ENCODE measurements at places on chromosomes 3 and 15.

DNA sequence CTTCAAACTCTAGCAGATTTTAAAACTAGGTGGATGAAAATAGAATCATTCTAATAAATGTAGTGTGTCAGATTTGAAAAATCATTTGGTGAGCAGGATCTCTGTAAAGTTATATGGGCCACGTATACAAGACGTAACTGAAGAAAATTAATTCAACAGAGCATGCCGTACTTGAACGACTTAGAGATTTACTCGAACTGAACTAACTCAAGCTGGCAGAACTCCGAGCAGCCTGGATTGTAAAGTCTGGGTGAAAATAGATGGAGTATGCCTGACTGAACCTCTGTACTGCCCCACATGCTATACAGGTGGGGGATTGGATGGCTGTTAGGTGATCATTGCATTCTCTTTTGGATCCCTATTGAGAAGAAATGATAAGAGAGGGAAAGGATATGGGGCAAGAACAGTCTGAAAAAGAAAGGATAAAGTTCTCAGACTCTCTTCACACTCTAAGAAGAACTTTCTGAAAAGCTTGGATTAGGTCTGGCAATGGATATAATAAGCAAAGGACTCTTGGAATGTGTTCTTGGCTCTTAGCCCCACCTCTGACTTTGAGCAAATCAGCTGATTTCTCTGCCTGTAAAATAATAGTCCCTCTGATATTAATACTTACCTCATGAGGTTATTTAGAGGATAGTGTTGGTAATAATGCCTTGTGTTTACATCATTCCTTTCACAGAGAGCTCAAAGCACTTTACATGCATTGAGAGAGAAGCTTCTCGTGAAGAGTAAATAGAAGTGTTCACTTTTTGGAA is 147.5 kb downstream of the FILIP1L start:
- DNase-seq: no peak

DNA sequence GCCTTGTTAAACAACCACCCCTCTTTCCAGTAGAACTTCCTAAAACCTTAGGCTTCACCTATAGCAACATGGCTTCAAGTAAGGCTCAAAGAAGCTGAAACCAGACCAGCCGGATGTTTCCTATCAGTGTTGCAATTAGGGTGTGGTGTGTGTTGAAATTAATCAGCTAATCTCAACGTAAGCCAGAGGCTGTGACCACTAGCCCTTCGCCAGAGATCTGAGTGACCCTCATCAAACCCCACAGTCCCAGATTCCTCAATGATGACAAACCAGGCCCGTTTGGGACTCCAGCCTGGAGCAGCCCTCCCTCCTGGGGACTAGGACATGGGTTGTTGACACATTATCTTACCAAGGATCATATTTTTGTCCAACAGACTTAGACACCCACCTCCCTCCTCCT is 27.3 kb downstream of the CYP11A1 start:
- DNase-seq: no peak

GRCh38 chr3:13405614-13406013 is 14.5 kb downstream of the NUP210 start:
- DNase-seq: no peak

GRCh38 chr3:112261742-112262141 is 32.3 kb downstream of the SLC9C1 start:
- DNase-seq: no peak

GRCh38 chr3:135538123-135538522 is 427.4 kb upstream of the PPP2R3A start:
- DNase-seq: no peak

GRCh38 chr3:171801738-171802589 is 8.3 kb downstream of the PLD1 start:
- DNase-seq: no peak
